ENCODE measurements at places on chromosomes 5 and 9.

DNA sequence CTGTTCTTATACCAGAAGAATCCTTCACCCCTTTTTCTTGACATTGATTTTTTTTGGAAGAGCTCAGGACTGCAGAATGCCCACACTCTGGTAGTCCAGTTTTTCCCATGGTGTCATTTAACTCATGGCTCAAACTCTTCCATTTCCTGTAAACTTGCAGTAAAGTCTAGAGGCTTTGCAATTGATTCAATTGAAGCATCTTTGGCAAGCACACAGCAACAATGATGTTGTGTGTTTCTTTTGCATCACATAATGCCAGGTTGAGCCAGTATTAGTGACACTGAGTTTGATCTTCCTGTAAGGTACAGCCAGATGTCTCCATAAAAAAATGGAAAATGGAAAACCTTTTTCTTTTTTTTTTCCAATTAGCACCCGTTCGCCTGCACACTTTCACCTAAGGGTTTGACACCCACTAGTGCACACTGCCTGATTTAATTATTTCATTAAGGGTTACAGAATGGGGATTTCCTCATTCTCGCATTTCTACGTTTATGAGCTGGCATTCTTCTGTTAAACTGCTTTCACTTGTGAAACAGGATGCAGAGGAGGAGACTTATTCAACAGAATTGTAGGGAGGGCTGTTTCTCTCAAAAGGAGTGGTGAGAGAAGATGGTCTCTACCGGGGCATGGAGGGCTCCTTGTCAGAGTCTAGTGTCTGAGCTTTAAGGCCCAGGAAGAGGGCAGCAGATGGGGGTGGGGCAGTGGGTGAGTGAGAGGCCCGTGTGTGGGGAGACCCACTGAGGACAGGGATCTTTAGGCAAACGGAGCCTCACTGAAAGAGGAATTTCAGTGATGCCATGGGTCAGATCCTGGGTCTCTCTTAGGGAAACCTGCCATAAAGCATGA, 2.2 kb upstream of the S1PR3 start:
- no peak for DNase-seq

DNA sequence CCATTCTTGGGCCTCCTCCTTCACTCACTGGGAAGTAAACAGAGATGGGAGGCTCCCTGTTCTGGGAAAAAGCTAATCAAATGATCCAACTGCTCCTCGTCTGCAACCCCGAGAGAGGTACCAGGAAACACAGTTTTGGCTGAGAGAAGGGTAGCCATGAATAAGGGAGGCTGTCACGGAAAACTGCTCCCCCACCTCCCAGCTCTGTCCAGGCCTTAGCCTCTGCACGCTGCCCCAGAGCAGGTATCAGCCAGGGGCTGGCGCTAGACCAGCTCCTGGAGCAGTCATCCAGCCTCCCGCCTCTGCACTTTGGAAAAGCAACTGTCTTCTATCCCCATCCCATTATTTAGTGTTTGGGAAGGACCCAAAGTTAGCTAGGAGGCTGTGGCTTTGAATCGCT, 266.1 kb downstream of the NDUFS4 start:
- no peak for DNase-seq

DNA sequence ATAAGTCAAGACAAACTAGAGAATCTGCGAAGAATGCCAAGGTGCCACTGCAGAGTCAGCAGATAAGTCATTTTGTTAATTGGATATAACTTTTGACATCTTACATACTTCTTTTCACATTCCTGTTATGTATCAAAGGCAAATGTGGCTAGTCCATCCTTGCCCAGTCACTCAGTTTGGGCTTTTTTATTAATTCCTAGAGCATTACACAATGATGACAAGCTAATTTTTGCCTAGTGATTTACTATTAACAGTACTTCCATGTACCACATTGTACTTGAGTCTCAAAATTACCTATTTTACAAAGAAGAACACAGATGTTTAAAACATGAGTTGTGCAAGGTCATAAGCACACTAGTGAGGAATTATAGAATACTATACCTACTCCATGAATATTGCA, 680.8 kb downstream of the DNAH5 start:
- no peak for DNase-seq

DNA sequence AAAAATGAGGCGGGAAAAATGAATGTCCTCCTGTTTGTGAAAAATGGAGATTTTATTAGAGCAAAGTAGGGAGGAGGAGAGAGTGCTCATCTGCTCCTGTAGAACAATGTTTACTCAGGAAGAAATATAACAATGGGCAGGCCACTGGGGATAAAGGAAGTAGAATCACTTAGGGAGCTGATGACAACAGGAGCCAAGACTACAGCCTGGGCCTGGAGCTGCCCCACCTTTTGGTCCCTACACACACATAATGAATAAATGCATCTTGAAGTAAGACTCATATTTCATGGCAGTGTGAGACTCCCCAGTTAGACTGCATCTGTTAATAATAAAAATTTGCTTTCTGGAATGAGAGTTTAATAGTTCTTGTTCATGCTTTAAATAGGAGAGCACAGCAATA, 1939.8 kb downstream of the EFNA5 start:
- no peak for DNase-seq

GRCh38 chr9:133375116-133375723, 640 bp downstream of the SURF4 start:
- no peak for DNase-seq

DNA sequence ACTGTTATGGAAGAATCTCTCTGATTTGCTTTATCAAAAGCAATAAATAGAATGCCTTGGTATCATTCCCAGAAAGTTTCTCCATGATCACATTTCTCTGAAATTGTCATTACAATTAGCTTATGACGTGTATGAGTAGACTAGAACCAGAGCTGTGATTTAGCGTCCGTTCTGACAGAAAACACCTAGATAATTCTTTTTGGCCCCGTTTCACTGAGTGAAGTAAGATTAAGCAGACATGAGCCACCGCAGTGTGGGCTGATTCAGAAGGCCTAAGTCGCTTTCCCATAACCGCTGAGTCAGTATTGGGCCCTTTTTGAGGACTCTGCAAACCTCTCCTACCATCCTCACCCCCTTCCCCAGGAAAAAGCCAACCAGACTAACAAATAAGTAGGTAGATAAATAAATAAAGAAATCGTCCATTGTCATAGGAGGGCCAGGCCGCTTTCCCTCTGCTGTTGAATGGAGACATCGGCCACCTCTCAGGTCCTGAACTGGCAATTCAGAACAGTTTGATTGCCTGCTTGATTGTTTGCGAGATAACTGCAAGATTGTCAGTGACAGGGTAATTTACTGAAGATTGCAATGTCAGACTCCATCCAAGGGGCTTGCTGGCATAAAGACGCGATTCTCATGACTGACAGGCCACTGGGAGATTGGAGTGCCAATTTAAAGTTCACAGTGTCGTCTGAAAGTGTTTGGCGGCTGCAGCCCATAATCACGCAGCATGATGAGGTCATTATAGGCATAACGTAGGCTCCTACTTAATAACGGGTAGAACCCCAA, 105.0 kb upstream of the WWC1 start:
- no peak for DNase-seq

GRCh38 chr5:138927979-138928378, 52.8 kb upstream of the LRRTM2 start:
- DNase-seq = peak; percentile 91

- DNase-seq = no peak
Measured at GRCh38 chr5:63081402-63081801, 502.8 kb downstream of the LRRC70 start.

DNA sequence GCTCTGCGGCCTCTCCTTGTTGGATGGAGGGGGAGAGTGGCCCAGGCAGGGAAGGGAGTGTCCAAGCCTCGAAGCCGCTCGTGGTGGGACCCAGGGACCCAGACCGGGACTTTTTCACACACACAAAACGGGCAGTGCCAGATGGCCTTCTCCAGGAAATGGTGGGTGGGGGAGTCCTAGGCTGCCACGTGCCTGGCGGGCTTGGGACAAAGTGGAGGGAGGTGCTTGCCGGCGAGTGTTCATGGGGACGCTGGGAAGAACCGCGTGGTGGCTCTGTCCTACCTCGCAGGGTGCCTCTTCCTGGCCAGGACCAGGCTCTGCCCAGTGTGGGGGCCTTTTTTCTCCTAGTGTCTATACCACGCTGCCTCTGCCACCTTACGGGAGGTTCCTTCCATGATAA, 155.0 kb upstream of the COL5A1 start:
- DNase-seq = no peak

GRCh38 chr9:119398350-119398749, 29.1 kb upstream of the BRINP1 start:
- DNase-seq = no peak

DNA sequence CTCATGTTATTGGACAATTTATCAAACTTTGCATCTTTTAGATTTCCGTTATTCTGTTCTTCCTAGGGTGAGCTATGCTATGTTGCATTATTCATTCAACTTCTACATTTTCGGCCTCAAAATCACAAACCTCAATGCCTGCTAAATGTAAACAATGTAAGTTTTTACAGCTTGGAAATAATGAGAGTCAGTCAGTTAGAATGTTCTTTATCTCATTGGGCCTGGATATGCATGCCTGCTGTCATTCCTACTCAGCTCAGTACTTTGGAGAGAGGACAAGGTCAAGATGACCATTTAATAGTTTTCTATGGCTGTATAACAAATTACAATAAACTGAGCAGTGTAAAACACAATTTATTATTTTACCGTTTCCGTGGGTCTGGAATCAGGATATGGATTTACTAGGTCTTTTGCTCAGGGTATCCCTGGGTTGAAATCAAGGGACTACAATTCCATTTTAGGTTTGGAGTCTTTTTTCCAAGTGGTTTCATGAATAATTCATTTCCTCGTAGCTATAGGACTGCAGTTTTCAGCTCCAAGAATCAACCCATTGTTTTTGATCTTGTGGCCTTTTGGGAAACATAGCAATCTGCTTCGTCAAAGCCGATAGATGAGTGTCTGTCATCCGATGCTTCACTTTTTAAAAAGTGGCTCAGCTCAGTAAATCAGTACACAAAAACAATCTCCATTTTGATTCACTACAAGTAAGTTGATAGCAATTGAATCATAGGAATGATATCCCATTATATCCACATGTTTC, 1143.2 kb upstream of the CDH6 start:
- no peak for DNase-seq

DNA sequence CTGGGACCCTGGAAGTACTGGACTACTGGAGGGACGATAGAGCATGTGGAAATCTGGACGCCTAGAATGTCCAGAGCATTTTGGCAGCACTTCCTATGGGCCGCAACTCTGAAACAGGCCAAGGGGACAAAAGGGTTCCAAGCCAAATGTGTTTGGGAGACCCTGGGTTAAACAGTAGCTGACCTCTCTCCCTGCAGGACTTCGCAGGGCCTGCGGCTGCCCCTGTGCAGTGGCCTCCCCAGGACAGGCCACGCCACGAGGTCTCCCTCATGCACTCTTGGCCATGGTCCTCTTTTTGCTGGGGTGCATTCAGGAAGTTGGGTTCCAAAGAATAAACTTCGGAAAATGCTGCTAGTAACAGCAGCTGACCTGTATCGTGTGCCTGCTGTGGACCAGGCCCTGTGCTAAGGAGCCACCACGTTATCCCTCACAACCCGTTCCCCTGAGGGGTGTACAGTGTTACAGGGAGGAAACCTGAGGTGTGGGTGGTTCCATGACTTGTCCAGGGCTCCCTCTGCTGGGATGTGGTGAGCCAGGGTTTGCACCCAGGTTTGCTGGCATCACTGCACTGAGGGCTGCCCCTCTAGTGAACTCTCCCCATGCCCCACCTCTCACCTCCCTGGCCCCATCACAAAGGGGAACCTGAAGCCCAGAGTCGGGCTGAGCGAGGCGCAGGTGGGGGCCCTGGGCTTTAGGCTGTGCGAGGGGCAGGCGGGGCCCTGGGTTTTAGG, 79.4 kb downstream of the AMBP start:
- no peak for DNase-seq

DNA sequence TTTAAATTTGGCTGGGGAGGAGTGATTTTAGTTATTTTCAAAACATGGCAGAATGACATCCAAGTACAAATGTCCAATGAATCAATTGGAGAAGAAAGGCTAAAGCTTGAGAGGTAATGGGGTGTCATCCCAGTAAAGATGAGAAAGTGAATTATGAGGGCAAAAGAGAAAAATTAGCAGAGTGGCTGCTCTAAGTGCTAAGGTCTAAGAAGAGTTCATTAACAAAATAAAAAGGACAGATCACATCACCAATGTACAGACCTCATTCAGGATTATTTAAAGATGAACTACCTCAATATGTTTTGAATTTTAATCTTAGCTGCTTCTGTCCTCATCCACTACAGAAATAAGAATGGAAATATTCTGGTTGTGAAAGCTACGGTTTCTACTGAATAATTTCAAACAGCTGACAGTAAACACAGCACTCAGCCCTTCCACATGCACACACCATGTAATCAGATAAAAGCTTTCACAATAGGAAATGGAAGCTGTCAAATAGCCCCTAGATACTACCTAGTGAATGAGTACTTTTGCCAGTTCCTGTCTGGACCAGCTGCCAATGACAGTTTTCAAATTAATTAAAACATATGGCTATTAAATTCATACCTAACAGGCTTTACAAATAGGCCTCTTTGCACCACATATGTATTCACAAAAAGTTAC, 171.5 kb downstream of the SSBP2 start:
- DNase-seq = no peak

DNA sequence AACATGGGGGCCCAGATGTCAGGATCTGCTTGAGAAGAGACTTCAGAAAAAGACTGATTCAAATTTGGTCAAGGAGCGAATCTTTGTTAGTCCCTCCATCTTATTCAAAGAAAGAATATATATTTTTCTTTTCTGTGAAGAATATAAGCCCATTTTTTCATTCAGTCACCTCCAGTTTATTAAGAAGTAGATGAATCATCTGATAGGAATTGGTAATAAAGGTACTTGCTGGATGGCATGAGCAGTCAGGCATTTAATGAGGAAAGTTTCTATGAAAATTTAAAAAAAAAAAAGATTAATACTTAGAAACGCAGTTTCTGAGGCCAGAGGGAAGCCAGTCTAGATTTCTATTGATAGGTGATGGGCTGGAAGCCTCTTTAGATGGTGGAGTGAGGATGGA, 373.1 kb upstream of the SMC2 start:
- DNase-seq = no peak

DNA sequence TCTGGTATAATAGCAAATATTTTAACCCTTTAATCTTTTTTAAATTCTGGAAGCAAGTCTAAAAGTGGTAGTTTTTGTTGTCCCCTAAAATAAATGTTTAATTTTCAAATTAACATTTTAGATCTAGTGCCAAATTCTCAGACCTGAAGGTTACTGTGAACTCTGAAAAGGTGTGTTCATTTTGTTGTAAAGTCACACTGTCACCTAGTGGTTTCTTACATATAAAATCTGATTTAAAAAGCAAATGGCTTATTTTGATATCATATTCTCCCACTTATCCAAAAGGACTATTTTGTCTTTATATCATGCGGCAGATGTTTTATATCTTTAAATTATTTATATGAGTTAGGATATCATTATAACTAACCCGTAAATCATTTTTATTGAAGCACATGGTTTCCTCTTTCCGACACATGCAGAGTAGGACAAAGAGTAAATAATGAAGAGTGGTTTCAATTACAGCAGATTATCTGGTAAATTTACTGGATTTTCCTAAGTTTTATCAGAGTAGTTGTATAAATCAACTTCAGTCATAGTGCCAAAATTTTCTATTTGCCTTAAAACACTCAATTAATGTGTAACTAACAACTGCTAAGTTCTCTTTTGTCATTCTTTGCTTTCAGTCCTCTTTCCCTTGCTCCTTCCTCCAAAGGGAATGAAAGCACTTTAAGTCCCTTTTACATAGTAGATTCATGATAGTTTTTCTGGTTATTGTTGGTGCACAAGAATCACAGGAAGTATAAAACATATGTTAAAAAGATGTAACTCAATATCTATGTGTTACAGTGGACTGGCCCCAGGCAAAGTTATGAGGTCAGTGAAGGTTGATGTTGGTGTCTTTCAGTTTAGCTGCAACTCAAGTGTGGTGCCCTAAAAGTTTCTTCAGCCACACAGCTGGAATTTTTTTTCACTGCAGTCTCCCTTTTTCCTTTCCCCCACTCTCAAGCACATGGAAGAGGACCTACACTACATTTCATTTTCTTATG, 189.6 kb downstream of the COX7C start:
- DNase-seq = no peak

Data from putamen (tissue), 1 donor.